GM12891 (cell line): ENCODE measurements at places on chromosomes 2 and 18.

DNA sequence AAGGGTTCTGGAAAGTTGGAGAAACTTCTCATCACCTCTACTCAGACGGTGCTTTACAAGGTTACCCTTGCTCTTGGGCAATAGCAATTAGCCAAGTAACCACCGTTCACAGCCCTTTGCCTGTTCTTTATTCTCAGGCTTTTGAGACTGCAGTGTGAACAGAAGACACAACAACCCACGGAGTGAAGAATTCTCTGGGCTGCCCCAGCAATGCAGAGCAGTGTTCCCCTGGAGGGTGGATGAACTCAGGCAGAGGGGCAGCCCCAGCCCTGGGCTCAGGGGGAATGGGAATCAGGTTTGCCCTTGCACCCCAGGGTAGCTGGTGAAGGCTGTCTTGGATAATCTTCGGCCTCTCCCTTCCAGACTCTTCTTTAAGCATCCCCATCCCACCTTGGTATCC lies 69.1 kb downstream of the MCFD2 start:
- DNase-seq = no peak

GRCh38 chr2:222383255-222383654 lies 41.1 kb upstream of the SGPP2 start:
- no peak for DNase-seq

GRCh38 chr18:11849841-11850634 lies 1.2 kb upstream of the CHMP1B start:
- no peak for DNase-seq

GRCh38 chr2:6973895-6974545 lies 56.8 kb downstream of the RNF144A start:
- no peak for DNase-seq

- DNase-seq = no peak
Observed at GRCh38 chr18:80059945-80060344, 25.7 kb downstream of the RBFA start.

DNA sequence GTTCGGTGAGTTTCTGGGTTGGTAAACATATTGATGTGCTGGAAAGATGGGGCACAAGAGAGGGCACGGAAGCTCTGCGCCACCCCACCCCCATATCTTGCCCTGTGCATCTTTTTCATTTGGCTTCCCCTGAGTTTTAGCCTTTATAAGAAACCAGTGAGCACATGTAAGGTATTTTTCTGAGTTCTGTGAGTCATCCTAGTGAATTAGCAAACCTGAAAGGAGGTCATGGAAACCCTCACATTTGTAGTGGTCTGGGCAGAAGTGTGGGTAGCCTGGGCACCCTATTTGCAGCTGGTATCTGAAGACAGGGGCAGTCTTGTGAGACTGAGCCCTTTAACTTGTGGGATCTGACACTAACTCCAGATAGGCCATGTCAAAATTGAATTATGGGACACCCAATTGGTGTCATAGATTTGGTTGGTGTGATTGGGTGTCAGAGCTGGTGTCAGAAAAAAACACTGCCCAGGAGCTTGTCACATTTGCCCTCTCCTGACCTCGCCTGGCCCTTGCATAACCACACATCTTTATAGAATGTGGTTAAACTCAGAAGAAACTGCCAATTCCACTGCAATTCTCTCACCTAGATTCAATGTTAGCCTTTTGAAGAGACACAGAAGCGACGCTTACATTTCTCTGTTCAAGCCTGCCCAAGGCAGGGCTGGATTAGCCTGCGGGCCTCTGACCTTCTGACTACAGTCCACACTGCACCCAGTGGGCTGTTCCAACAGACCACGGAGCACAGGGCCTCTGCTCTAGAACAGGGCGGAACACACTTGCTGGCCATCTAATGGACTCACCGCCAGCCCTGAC lies 12.0 kb upstream of the GALM start:
- no peak for DNase-seq

DNA sequence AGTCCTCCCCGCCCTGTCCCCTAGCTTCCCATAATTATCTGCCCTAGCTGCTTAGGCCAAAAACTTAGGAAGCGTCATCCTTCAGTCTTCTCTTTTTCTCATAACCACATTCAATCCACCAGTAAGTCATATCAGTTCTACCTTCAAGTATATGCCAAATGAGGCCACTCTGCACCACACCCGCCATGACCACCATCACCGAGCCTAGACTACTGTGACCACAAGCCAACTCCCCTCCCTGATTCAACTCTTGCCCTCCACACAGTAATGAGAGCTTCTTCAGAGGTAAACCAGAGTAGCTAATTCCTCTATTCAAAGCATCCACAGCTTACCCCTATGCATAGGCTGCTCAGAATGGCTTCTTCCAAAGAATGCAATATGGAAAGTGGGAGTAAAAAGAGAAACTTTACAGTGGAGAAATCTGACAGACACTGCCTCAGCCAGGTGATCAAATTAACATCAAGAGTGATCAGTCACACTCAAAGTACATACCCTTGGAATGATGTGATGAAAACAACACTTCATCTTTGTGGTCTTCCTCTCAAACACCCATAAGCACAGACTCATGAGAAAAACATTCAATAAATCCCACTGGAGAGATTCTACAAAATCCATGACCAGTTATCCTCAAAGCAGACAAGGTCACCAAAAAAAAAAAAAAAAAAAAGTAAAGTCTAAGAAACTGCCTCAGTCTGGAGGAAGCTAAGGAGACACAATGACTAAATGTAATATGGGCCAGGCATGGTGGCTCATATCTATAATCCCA lies 17.7 kb downstream of the MBOAT2 start:
- no peak for DNase-seq

- no peak for DNase-seq
Observed at GRCh38 chr18:4232656-4233055, 222.5 kb downstream of the DLGAP1 start.

DNA sequence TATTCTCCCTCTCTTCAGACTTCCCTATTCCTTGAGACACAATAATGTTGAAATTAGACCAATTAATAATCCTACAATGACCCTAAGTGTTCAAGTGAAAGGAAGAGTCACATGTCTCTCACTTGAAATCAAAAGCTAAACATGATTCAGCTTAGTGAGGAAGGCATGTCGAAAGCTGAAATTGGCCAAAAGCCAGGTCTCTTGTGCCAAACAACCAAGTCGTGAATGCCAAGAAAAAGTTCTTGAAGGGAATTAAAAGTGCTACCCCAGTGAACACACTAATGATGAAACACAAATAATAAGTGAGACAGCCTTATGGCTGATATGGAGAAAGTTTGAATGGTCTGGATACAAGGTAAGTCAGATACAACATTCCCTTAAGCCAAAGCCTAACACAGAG lies 115.4 kb downstream of the PXDN start:
- DNase-seq = no peak

DNA sequence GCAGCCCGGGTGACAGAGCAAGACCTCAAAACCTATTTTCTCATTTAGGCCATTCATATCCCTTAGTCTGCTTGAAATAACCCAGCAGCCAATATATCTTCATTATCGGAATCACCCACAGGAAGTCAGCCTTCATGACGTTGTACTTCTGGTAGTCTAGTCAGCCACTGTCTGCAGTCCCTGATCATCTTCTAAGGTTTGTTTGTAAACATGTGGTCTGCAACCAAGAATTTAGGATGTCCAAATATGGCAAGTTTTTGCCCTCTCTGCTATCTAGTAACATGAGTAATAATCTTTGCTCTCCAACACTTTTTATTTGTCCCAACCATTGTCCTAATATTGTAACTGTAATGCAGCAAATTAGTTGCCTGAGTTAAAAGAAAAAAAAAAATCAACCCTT lies 92.5 kb downstream of the PRPF40A start:
- no peak for DNase-seq

- no peak for DNase-seq
Observed at GRCh38 chr18:69957747-69958146, 10.1 kb upstream of the CD226 start.

DNA sequence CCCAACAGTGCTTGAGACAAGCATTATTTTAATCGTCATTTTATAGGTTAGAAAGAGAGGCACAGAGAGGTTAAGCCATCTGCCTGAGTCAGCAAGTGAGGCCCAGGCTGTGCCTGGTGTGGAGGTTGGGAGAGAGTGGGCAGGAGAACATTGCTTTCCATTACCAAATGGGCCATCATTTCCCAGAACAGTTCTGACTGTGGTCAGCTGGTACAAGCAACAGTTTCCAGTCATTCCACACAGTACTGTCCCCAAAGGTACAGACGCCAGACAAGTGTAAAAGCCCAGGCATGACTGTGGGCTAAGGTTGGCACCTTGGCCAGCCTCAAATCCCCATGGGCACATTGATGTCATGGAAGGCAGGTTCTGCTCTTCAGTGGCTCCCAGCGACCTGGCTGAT lies 98.2 kb upstream of the LCLAT1 start:
- no peak for DNase-seq

DNA sequence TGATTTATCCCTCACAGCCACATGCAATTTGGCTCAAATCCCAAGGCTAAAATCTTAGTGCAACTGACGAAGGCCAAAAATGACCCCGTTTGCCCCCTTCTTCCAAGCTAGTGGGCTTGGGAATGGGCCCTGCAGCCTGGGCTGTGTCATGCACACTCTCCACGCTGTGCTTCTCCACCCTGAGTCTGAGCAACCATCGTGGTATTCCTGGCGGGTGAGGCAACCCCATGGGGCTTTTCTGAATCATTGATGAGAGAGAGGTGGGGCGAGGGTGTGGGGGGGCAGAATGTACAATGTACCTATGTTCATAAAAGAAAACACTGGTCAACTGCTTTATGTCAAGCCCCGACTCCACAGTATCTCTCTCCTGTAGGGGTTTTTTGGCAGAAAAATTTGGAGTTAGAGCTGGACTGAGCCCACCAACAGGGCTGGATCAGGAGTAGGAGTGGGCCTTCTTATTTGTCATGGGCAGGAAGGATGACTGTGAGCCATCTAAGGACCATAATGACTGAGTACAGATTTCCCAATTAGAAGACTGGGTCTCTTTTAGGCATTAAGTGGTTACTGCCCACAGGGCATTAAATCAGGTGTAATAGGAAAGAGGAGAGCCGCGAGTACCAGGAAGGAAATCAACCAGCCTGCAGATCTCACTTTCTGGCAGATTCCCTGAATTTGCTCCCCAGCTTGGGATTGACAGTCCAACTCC lies 8.9 kb downstream of the SULT1C2 start:
- DNase-seq = no peak

DNA sequence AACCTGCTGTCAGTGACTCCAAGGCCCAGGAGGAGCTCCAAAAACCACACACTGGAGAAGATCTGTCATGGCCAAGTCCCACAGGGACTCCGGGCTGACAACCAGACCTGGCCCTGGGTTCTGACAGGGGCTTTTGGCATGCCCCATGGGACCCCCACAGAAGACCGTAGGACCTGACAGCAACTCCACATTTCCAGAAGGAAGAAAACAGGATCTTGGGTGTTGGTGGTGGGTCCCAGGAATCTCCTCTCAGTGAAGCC lies 275.9 kb upstream of the HS6ST1 start:
- no peak for DNase-seq

DNA sequence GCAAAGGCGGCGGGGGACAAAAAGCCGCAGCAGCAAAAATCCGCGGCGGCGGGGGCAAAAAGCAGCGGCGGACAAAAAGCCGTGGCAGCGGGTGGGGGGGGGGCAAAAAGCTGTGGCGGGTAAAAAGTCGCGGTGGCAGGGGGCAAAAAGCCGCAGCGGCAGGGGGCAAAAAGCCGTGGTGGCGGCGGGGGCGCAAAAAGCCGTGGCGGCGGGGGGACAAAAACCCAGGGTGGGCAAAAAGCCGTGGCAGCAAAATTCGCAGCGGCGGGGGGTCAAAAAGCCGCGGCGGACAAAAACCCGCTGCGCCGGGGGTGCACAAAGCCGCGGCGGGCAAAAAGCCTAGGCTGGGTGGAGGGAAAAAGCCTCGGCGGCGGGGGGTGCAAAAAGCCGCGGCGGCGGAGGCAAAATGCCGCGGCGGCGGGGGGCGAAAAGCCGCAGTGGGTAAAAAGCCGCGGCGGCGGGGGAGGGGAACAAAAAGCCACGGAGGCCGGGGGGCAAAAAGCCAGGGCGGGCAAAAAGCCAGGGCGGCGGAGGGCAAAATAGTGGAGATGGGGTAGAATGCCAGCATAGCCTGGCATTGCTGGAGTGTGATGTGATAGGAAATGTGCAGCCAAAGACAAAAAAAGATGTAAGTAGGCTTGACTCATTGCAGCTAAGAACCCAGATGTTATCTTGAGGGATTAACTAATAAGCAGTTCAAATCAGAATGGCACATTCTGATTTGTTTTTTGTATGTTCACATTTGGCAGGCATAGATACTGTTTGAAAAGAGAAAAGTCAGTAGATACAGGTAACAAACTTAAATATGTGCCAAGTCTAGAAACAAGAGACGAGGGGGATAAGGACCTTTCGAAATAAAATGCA lies 1076.3 kb downstream of the RPIA start:
- DNase-seq = no peak

GRCh38 chr2:104755026-104755878 lies 98.7 kb upstream of the POU3F3 start:
- no peak for DNase-seq

- DNase-seq = no peak
Observed at GRCh38 chr18:56035546-56035945, 447.6 kb upstream of the TCF4 start.

DNA sequence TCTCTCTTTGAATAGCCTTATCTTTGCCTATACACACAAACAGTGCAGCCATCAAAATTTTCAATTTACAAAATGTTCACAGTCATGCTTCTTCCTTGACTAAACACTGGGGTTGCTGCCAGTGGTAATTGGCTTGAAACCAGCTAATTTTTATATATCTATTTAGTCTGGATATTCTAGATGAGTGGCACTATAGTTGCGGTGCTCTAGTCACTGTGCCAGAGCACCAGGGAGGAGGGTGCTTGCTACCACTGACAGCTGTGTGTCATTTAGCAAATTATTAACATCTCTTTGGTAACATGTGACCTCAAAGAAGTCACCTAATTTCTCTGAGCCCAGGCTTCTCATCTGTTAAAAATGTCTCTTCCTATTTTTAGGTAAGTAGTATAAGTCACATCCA lies 130.4 kb downstream of the MEIS1 start:
- no peak for DNase-seq

DNA sequence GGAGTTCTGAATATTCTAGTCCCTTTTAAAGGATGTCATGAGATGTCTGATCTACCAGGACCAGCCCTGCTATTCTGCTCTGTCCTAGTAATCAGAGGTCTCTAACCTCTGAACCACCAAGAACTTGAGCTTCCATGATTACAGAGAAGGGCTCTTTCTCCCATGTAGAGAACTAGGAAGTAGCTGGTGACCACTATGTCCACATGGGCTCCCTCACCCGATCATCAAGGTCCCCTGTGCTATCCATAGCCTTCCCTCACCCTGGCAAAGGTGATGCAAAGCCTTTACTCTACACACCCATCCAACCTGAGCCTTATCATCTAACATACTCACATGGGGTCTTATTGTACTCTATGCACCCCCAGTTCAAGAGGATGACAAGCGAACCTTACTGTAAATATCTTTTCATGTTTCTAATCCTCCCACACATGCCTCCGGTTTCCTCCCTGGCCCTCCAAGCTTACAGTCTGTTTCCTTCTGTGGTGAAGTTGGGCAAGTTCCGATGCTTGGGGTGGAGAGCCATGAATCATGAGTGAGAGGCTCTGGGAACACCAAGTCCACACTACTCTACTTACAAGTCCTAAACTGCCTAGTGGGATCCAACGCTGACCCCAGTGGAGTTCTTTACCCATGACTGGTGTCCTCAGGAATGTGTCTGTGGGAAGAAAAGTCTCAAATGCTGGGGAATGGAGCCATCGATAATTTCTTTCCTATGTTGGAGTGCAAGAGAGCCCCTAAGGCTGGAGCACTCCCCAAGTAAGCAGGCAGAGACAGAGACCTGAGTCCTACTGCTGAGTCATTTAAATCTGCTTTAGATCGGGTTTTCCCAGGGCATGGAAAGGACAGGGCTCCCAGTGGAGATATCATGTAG lies 73.3 kb upstream of the KLF7 start:
- DNase-seq = no peak
